ENCODE measurements at places on chromosomes 1 and 21.

- DNase-seq: no peak
- H3K36me3 ChIP-seq: no peaks in the 10 kb centered on the region
- H3K4me1 ChIP-seq: no peaks in the 10 kb centered on the region
- no peaks in the 10 kb centered on the region for H3K27me3 ChIP-seq
- no peak overlapping the region for H3K4me3 ChIP-seq
- no peak overlapping the region for H3K27ac ChIP-seq
Measured at GRCh38 chr1:208821939-208822338, 577.8 kb upstream of the PLXNA2 start.

DNA sequence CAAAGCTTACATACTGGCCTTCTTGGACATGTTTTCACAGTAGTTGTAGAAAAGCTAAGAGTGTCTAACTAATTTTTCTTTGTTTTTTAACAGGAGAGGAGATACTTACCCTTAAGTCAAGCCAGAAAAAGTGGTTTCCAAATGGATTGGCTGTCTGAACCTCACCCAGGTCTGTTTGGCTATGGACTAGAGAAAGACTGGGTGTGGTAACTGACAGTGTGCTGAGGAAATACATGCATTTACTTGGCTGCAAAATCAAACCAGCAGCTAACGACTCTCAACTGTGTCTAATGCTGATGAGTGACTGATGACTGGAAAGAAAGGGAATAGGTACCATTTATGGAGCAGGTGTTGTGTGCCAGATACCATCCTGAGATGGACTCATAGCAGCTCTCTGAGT lies 91.1 kb downstream of the MTR start:
- H3K4me1 ChIP-seq: no peaks in the 10 kb centered on the region
- no peak overlapping the region for H3K4me3 ChIP-seq
- no peak for DNase-seq
- H3K27ac ChIP-seq: no peak overlapping the region
- no peaks in the 10 kb centered on the region for H3K36me3 ChIP-seq

DNA sequence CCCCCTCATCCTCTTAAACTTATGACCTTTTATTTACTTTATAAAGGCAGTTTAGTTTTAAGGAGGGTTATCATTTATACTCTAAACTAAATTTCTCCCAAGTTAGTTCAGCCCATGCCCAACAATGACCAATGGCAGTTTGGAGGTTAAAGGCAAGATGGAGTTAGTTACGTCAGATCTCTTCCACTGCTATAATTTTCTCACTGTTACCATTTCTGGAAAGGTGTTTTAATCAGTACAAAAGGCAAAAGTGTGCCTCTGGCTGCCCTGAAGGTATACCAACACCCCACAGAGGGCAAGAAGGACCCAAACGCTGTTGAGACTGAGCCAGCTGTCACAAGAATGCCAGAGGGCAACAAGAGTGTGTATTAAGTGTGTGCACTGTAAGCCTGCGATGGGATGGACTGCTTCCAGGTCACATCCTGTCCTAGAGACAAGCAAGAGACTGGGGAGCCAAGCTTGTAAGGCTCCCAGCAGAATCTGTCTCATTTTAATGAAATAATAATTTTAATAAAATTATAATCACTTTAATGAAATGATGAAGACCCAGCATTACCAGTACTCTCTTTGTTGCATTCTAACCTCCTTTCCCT lies 32.5 kb upstream of the FAM89A start:
- no peaks in the 10 kb centered on the region for H3K4me1 ChIP-seq
- H3K27ac ChIP-seq: no peak overlapping the region
- H3K36me3 ChIP-seq: no peaks in the 10 kb centered on the region

GRCh38 chr1:183674339-183674738 lies 21.2 kb upstream of the APOBEC4 start:
- no peaks in the 10 kb centered on the region for H3K36me3 ChIP-seq
- H3K27ac ChIP-seq: no peak overlapping the region
- no peak overlapping the region for H3K4me3 ChIP-seq
- H3K4me1 ChIP-seq: no peaks in the 10 kb centered on the region
- DNase-seq: no peak

All from Peyer's patch (tissue), 4 donors.